Sigmoid colon (tissue), 7 donors: ENCODE measurements at places on chromosomes 4 and X. TPM values are rescaled to one million over a fixed set of nuclear protein-coding genes. Genes with fewer than 3 reads are reported as not detected.

- no peak for DNase-seq
Measured at GRCh38 chr4:116453127-116453526, 632.2 kb downstream of the TRAM1L1 start.

- peak; percentile 68 for DNase-seq
Measured at GRCh38 chrX:39859991-39860861, 237.5 kb downstream of the BCOR start.

DNA sequence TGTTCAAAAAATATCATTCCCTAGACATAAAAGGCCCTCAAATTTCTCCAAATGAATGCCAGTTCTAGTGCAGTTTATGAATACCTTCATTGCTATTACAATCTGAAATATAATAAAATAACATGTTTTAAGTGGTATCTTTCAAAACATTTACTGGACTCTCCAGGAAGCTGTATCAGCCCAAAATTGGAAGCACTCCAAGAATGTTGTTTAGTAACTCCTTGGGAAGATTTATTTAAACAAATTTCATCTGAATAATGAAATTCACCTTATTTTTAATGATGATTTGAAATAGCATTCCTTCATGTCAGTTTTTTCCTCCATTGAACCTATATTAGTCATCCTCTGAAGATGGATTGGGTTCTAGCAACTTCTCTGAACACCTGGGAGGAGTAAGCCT lies 217.2 kb upstream of the PCDH18 start:
- no peak for DNase-seq

DNA sequence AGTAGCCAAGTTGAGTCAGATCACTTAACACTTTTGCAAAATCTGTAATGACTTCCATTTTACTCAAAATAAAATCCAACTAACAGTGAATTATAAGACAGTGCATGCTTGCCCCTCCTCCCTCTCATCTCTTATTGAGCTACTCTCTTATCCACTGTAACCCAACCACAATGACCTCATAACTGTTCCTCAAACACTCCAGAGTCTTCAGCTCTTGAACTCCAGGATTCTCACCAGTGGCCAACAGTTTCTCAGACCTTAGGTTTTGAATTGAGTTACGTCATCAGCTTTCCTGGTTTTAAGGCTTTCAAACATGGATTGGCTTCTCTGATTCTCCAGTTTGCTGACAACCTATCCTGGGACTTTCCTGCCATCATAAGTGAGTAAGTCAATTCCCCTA lies 938.3 kb downstream of the RAB28 start:
- no peak for DNase-seq

DNA sequence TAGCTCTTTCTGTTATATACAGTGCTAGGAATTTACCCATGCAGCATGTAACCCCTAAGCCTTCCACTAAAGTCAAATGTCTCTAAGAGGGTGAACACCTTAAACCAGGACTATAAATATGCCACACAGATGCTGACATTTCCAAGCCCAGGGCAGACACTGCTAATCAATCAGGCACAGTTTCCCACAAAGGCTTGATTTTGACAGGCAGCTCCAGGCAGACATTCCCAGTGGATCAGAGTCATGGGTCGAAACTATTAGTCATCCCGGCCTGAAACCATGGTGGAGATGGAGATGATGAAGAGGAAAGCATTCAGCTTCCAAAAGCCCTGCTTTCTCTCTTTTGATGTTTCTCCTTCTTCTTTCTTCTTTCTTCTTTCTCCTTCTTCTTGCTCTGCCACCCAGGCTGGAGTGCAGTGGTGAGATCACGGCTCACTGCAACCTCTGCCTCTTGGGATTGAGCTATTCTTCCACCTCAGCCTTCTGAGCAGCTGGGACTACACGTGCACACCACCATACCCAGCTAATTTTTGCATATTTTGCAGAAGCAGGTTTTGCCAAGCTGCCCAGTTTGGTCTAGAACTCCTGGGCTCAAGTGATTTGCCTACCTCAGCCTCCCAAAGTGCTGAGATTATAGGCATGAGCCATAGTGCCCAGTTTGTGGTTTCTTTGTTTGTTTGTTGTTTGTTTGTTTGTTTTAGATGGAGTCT lies 21.0 kb upstream of the SORCS2 start:
- peak; percentile 17 for DNase-seq

- DNase-seq, result no peak
Measured at GRCh38 chr4:42225286-42225685, 72.8 kb upstream of the BEND4 start.

Gene DDX53
- polyA plus RNA-seq, result not detected

Gene SLITRK4
- 0.60 TPM for polyA plus RNA-seq

Gene MTMR8
- polyA plus RNA-seq, result 1.8 TPM

Gene ABLIM2
- polyA plus RNA-seq, result 11.3 TPM

Gene SLC9B1
- not detected for polyA plus RNA-seq
